AG10803 (cell line): ENCODE measurements at places on chromosomes 4 and X.
A peak's percentile ranks its signal among the peaks of the same experiment; 100 is the strongest.

- peak; percentile 37 for DNase-seq
Measured at GRCh38 chr4:107018344-107018735, 17.8 kb downstream of the DKK2 start.

DNA sequence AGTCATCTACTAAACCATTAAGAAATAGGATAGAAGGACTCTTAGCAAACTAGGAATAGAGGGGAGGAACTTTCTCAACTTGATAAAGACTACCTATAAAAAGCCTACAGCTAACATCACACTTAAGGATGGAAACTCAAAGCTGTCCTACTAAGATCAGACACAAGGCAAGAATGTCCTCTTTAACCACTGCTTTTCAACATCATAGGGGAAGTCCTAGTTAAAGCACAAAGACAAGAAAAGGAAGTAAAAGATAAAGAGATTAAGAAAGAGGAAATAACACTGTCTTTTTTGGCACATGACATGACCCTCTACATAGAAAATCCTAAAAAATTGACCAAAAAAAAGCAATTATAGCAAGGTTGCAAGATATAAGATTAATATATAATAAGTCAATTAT is 136.6 kb downstream of the FBXW7 start:
- DNase-seq = no peak

DNA sequence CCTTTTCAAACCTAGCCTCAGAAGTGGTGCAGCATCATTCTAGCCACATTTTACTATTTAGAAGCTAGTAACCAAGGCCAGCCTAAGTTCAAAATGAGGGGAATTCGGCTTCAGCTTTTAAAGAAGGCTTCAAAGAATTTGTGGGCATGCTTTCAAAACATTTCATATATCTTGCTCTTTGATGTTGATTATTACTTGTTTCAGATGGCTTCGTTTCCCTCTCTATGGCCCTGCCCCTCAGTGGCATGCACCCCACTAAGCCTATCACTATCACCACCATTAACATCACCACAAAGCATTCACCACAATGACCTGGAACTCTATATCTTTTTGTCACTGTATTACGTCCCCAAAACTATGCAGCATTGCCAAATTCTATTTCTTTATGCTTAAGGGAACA is 51.2 kb upstream of the FAM47B start:
- DNase-seq = no peak

- no peak for DNase-seq
Measured at GRCh38 chrX:30781711-30782444, 107.2 kb downstream of the TAB3 start.

- DNase-seq = no peak
Measured at GRCh38 chr4:145625677-145626622, 6.8 kb downstream of the MMAA start.
